Stimulated activated CD4-positive, alpha-beta T cell treated with anti-CD3 and anti-CD28 coated beads, Interleukin-1b, Interleukin-23, amount 100 ng/mL, for 1 hour (primary cell): ENCODE measurements at places on chromosomes 6 and 20.

GRCh38 chr20:21083825-21084325 is 22.3 kb downstream of the LINC00237 start:
- DNase-seq, result no peak

DNA sequence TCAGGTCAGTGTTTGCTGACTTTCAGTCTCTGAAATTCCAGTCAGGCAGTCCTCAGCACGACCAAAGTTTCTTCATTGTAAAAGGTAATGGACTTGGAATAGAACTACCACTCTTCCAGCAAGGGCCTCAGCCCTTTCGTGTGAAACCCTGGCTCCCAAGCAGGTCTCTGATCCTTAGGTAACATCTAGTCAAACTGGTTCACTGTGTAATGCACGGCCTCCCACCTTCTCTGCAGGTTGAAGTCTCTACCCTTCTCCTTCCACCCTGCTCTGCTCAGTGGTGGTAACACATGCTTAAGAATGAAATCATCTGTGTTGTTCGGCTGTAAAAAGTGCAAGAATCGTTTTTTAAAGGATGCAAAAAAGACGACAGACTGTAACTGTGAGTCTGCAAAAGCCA is 287.2 kb upstream of the POU3F2 start:
- no peak for DNase-seq

DNA sequence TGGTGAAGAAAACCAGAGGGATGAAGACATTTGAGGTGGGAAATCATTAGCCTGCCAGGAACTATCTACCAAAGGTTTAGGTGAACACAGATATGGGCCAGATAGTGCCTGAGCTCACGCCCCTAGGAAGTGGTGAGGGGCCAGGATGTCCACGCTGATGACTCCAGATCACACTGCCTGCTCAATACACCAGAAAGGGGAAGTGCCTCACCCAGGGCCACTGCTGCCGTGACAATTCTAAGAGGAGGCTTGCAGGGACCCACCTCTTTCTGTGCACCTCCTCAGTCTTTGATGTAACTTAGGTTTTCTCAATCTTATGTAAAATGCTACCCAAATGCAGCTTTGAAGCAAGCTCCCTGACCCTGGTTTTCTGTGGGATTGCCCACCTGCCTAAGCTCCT is 5.4 kb upstream of the RAB44 start:
- DNase-seq, result no peak

DNA sequence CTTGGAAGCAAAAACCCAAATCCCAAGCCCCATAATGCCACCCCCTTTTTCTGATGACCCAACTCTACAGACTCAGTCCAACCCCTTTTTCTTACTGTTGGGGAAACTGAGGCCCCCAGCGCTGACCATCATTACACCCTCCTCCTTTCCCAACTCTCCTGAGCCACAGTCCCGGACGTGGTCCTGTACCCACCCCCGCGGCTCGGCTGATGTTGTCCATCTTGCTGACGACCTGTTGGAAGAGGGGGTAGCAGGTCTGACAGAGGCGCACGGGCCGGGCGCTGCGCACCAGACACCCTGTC is 533 bp downstream of the OSTM1 start:
- no peak for DNase-seq

- no peak for DNase-seq
These were observed 157.4 kb downstream of the TSHZ2 start for GRCh38 chr20:53129563-53129962.

DNA sequence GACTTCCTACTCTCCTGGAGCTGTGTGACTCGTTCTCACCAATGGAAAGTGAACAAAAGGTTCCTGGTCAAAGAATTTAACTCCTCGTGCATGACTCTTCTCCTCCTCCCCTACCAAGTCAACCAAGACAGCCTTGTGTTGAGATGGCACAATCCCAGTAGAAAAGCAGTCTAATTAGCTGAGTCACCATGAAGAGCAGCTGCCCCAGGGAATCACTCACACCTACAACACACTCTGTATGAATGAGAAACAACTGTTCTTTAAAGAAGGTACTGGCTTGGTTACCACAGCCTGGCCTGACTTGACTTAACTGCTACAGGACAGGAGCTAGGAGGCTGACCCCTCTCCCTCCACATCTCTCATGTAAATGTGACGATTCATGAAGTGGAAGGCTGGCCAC is 2.9 kb upstream of the HLA-DOB start:
- no peak for DNase-seq

GRCh38 chr6:161618831-161619454 is 345.1 kb upstream of the AGPAT4 start:
- DNase-seq, result no peak

GRCh38 chr20:48267860-48268633 is 482.8 kb upstream of the SULF2 start:
- DNase-seq, result no peak

DNA sequence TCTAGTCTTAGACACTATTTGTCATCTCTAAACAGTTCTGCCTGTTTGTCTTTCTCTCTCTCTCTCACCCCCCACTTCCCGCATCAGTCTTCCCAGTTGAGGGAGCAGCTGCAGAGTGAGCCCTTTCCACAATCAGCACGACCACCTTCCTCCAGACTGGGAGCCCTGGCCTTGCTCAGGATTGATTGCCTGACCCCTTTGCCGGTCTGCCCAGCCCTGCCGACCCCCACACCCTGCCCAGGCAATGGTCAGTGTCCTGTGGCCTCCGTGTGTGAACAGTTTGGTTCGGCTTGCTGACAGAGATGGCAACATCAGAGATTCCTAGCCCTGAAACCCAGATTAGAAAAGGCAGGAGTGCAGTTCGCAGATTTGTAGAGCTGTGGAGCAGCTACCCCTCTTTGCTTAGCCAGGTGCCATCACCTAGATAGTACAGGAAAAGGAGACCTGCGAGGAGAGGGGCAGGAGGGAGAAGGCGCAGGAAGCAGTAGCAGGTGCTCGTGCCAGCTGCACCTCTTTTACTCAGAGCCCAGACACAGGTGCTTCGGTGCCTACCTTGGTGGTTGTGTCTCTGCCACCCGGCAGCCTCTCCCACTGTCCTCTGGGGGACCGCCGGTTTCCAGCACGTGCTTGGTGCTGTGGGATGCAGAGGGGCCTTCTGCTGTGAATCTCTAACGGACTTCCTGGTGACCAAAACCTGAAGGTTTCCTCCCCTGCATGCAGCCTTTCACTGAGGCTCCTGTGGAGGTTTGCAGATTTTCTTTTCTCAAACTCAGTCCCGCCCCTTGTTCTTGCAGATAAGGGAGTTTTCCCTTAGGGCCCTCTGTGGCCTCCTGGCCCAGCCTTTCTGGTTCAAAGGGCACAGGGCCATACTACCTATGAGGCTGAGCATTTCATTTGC is 92.4 kb downstream of the SCML4 start:
- no peak for DNase-seq

DNA sequence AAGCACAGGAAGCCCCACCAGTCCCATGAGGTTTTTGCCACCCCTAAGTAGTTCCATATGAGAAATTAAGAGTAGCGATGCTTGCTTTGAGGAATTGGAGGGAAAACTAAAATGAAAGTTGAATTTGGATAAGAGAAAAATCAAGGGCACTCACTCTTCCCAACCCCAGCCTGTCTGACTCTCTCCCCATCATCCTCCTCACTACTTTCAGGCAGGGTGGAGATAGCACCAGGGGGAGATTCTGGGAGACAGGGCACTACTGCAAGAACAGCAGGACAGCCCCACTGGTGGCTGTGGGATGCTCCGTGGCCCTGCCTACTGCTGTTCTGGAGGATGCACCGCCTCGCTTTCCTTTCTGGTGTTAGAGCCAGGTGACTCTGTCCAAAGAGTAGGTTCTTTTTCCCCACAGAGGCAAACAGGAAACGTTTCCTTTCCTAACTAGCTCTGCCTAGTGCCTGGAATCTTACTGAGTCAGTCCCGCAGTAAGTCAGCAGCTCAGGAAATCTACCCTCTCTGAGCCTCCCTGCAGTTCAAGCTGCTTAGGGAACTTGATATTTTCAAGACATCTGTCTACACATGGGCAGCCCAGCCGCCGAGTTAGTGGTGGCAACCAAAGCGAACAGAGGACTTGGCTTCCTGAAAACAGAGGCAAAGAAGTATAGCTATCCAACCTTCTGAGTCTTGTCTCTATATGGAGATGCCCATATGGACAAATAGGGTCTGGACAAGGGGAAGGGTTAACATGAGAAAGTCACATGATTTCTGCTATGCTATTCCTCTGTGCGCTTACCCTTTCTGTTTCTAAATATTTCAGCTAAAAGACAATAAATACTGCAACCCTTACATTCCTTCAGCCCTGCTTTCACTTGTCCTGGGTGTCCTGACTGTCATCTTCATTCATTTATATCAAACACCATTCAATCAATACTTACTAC is 11.4 kb downstream of the HLA-E start:
- DNase-seq, result no peak

GRCh38 chr6:118403036-118403435 is 145.1 kb upstream of the PLN start:
- no peak for DNase-seq

DNA sequence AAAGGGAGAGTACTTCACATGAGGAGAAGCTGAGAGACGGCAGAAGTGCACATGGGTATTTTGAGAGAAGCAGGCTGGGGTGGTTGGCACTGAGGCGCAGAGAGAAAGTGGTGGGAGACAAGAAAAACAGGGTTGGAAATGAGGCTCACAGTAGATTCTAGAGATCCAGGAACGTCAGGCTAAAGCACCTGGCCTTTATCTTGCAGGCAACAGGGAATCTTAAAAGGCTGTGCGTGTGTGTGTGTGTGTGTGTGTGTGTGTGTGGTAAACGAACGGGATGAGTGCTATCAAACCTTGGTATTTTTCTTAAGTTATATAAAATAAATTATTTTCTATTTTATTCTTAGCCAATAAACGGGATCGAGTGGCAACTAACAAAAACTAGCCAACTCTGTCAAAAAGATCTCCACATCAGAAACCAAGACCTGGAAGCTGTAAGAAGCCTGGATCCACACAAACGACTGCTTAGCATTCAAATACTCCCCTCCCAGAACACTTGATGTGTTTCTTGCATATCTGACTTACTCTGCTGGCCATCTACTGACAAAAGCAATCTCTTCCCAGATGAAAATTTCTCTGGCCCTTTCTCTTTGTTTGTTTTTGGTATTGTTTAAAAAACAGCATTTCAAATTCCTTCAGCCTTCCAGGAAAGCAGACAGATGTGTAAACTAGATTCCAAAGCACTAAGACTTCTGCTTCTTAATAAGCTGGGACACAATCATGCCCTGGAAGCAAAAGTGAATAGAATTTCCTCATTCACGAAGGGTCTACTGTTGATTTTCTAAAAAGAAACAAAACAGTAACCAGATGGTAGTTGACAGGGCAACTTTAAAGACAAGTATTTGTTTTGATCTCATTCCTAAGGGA is 44.8 kb upstream of the FABP7 start:
- DNase-seq, result no peak

- DNase-seq, result no peak
These were observed 18.2 kb downstream of the GNAS-AS1 start for GRCh38 chr20:58832457-58832856.

DNA sequence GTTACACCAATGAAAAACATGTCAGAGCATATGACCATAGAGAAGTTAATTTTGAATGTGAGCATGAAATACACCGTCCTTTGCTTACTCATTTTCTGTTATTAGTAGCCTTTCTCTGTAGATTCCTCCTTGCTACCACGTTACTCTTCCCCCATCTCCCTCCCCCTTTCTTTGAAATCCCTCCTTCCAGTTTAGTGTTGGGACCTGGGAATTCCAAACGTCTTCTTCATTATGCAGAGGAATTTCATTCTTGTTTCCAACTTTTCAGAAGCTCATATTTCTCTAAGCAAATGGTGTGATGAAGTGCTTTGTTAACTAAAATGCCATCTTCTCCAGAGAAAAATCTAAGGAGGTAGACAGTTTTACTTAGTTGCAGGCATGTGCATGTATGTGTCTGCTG is 122.4 kb downstream of the MCHR2 start:
- DNase-seq, result no peak

DNA sequence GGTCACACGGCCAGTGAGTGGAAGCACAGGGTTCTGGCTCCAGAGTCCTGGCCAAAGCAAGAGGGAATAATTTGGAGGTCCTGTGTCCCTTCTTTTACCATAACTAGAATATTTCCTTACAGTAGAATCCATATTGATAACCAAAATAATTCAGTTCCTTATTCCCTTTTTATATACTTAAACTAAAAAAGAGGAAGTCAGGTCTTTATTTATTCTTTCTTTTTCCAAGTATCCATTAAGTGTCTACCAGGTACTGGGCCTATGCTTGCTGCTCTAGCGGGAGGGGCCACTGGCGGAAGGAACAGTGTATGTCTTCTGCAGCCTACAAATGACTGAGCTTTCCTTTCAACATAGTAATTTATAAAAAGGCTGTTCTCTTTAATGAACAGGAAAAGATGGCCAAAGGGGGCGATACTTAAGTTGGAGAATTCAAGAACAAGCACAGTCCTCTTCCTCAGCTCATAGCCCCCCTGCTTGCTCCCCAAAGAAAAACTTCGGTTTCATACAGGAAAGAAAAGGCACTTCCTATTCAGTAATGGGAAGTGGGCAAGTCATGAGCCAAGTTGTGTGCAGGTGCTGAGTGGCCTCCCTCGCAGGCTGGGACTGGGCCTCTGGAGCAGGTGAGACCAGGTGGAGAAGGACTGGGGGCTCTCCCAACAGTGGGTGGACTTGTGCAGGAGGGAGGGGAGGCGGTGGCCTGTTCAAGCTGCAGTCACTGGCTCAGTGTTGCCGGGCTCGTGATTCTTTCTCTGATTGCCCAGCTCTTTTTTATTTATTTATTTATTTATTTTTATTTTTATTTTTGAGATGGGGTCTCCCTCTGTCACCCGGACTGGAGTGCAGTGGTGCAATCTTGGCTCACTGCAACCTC is 110.9 kb downstream of the ARMC2 start:
- DNase-seq, result no peak

DNA sequence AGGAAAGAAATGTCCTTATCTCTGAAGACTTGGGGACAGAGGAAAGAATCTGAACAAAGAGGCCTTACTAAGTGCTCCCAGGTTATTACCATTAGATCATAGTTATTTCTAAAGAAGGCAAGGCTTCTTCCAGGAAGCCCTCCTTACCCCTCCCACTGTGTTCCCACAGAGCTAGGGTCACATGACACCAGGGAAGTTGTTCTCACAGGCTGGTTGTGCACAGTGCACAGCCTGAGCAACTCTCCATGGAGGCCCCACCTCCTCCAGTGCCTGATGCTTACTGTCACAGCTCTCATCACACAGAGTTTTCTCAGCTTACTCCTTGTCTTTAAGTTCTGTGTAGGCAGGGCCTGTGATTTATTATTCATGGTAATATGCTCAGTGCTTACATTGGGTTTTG is 68.9 kb upstream of the SCGN start:
- DNase-seq, result no peak
